ENCODE measurements at places on chromosomes 6 and 20.

DNA sequence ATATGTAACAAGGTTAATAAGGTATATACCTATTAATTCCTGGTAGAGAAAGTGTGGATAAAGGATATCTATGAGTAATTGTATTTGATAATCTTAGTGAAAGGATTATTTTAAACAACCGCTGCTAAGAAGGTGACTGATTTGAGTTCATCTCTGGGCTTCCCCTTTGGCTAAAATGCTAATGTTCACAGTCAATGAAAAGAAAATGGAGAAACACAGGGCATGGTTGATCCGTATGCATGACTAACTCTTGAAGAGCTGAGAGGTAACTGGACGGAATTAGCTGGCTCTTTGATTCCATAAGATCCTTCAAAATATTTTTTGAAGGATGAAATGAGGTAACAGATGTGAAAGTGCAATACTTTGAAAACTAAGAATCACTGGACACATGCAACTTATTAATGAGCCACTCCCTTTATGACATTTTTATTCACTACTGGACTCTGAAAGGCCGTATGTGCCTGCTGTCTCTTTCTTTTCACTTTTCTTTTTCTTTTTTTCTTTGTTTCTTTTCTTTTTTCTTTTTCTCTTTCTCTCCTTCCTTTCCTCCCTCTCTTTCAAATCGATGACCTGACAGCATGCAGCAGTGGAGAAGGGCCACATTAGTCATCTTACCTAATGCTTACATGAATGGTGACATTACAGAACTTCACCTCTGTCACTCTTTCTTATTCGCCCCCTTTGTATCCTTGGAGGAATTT is 464.6 kb downstream of the CDKAL1 start:
- no peak for DNase-seq

- no peak for DNase-seq
Measured at GRCh38 chr6:144746902-144747469, 461.9 kb downstream of the UTRN start.

- no peak for DNase-seq
Measured at GRCh38 chr6:33673851-33674250, 37.6 kb downstream of the UQCC2 start.

DNA sequence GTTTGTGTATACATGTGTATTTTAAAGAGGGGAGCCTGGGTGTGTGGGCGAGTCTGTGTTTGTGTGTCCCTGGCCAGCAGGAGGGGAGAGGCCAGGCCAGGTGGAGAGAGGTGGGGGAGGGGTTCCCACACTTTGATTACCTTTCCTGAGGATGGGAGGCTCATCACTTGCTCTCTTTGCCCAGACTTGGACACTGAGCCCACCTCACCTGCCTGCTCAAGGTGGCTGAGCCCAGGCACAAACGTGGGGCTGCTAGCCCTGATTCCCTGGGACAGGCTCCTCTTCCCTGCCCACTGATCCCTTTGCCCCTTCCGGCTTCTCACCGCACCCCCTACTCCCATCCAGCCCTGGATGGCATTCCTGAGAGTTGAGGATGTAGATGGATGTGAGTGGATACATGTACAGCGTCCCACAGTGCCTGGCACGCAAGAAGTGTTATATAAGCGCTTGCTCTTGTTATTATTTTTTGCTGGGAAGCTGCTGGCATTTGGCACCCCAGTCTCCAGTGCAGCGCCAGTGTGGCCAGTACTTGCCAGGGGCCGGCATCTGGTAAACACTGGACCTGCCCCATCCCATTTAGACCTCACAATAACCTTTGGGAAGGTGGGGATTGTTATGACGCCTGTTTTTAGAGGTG is 2.7 kb downstream of the CEBPB start:
- no peak for DNase-seq

DNA sequence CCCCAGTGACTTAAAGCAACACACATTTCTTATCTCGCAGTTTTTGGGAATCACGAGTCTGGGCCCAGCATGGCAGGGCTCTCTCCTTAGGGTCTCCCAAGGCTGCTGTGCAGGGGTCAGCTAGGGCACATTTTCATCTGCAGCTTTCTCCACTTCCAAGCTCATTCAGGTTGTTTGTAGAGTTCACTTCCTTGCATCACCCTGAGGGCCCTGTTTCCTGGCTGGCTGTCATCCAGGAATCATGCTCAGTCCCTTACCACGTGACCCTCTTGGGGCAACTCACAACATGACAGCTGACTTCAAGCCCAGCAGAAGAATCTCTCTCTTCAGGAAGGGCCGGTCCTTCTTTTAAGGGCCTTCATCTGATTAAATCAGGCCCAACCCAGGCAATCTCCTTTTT is 21.3 kb downstream of the SNAP25 start:
- DNase-seq = no peak

- DNase-seq = no peak
Measured at GRCh38 chr6:3259491-3259958, 778 bp downstream of the PSMG4 start.

GRCh38 chr20:4961746-4962145 is 39.6 kb downstream of the SLC23A2 start:
- DNase-seq = no peak

- no peak for DNase-seq
Measured at GRCh38 chr6:55379895-55380294, 52.6 kb downstream of the GFRAL start.

DNA sequence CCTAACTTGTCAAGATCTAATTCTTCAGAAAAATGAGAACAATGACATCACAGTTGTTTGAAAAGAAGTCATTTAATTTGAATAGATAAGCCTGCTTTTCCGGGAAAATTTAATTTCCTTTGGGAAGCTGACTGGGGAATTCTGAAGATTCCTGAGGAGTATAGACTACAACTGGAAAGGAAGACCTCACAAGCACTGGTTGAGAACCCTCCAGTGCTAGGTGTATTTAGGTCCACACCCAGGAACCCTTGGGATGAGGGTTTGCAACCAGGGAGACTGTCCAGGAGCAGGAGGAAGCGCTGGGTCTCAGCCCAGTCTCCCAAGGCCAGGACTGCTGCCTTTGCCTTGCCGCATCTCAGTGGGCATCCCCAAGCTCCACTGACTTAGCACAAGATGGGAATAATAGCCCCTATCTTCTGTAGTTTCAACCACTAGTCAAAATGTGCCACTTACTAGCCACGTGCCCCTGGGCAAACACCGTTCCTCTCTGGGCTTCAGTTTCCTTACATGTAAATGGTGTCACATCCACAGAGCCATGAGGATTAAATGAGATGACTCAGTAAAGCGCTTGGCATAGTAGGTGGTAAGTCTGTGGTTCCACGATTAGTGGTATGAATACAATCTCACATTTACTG is 6.9 kb upstream of the CD93 start:
- DNase-seq = no peak

DNA sequence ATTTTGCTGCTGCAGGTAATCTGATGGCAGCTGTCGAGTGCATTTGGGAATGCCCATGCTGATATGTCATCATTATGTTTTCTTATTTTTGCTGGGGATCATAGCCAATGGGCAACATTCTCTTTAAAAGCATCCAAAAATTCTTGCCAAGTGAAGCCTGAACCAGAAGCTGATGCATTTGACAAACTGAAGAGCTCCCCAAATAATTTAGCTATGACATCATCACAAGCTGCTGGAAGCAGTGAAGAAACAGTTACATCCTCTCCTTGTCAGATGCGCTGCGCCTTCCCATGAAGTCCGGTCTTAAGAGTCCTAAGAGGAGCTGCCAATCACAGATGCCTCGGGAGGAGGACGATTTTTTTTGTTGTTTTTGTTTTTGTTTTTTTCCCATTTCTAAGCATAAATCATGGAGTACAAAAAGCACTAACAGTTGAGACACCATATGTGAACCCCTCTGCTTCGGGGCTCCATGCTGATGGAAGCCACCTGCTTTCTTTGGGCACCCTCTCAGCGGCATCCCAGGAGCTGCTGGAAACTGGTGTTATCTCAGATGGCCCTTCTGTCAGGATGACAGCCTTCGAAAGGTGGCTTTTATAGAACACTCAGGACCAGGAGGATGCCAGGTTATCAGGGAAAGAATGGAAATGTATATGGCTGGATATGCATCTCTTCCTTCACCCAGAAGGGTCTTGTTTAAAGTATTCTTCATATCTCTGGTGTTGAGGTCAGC is 56.1 kb upstream of the FOXQ1 start:
- DNase-seq = no peak

- DNase-seq = no peak
Measured at GRCh38 chr6:169933251-169933821, 181.9 kb downstream of the ERMARD start.

DNA sequence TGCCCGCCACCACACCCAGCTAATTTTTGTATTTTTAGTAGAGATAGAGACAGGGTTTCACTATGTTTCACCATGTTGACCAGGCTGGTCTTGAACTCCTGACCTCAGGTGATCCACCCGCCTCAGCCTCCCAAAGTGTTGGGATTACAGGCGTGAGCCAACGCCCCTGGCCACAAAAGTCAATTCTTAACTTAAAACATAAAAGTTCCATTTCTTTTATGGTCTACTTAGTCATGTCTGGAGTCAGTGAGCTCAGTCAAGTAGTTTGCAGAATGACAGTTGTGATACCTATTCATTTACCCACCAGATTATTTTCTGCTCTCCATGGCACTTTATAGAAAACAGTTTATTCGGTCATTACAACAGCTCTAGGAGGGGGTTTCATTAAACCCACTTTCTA is 103.1 kb upstream of the ESR1 start:
- DNase-seq = no peak

GRCh38 chr6:44545224-44545623 is 157.7 kb downstream of the CDC5L start:
- DNase-seq = no peak

- DNase-seq = no peak
Measured at GRCh38 chr20:3164043-3164762, 4.5 kb upstream of the FASTKD5 start.

- no peak for DNase-seq
Measured at GRCh38 chr6:166664135-166664534, 37.1 kb upstream of the RPS6KA2 start.

DNA sequence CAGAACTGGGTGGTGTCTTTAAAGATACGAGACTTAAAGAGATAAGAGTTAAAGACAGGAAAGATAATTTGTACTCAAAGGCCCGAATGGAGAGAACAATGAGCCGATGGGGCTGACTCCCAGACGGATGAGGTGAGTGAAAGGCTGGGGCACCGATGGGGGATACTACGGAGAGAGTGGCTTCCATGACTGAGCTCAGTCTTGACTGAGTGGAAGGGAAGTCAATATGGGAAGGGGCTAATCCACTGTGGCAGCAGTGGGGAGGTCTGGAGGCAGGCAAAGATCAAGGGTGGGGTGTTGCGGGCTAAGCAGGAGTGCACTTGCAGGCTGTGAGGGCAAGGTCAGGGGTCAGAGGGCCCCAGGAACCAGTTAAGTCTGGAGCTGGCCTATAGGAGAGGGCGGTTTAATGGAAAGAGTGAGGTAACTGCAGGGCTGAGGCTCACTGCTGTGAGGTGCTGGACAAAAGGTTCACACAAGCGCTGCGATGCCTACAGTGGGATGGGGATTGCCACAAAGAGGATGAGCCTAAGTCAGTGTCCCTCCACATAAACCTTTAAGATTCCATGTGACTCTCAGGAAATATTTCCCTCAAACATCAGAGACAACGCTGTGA is 42.1 kb downstream of the FAXC start:
- no peak for DNase-seq

DNA sequence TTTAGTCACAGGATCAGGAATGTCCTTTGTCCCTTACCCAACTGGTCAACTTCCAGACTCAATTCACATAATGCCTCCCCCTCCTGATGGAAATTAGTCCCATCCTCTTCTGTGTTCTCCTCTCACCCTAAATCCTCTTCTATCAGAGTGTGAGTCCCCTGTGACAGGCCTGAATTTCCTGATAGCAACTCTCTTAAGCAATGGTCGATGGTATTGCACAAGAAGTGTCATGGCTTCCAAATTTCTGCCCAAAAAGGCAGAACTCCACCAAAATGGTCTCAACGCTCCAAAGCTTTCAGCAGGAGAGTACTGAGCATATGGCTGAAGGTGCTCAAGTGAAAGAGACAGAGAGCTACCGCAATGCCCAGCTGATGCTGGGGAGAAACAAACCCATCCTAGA is 2.4 kb downstream of the PREP start:
- no peak for DNase-seq

DNA sequence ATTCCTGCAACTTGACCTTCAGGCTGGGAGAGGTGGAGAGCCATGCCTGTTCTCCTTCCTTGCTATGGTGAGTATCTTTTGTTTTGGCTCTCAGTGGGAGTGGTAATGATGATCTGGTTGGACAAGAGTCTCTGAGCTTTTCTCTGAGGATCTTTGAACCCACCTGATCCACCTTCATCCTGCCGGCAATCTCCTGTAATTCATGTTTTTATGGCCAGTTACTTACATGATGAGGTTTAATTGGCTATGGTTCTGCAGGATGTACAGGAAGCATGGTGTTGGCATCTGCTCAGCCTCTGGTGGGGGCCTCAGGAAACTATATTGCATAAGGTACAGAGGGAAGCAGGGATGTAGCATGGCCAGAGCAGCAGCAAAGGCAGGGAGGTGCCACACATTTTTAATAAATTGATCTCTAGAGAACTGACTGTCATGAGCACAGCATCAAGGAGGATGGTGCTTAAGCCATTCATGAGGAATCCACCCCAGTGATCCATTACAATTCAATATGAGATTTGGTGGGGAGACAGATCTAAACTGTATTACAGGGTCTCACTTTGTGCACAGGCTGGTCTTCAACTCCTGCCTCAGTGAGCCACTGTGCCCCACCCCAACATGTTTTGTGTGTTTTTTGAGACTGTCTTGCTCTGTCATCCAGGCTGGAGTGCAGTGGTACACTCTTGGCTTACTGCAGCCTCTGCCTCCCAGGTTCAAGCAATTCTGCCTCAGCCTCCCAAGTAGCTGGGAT is 10.0 kb downstream of the HSPA1B start:
- DNase-seq = no peak

- no peak for DNase-seq
Measured at GRCh38 chr6:20427856-20428255, 26.2 kb downstream of the E2F3 start.

GRCh38 chr20:54668271-54669039 is 193.1 kb downstream of the DOK5 start:
- DNase-seq = no peak

DNA sequence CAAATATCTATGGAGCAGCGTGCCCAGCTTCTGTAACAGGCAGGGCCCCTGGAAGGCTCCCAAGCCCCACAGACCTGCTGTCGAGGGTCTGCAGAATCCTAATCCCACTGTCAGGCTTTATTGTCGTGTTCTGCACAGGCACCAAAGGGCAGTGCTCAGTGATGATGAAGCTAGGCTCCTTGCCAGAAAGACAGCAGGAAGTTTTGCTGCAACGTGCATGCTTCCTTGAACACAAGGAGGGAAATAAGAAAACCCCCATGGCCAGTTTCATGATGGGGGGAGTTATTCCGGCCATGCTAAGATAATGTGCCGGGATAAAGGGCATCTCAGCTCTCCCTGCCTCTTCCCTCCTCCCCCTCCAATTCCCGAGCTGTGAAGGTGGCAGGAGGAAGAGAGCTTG is 109.4 kb upstream of the KCNG1 start:
- DNase-seq = no peak
